ENCODE measurements at places on chromosomes 4 and X.
A peak's percentile ranks its signal among the peaks of the same experiment; 100 is the strongest.

DNA sequence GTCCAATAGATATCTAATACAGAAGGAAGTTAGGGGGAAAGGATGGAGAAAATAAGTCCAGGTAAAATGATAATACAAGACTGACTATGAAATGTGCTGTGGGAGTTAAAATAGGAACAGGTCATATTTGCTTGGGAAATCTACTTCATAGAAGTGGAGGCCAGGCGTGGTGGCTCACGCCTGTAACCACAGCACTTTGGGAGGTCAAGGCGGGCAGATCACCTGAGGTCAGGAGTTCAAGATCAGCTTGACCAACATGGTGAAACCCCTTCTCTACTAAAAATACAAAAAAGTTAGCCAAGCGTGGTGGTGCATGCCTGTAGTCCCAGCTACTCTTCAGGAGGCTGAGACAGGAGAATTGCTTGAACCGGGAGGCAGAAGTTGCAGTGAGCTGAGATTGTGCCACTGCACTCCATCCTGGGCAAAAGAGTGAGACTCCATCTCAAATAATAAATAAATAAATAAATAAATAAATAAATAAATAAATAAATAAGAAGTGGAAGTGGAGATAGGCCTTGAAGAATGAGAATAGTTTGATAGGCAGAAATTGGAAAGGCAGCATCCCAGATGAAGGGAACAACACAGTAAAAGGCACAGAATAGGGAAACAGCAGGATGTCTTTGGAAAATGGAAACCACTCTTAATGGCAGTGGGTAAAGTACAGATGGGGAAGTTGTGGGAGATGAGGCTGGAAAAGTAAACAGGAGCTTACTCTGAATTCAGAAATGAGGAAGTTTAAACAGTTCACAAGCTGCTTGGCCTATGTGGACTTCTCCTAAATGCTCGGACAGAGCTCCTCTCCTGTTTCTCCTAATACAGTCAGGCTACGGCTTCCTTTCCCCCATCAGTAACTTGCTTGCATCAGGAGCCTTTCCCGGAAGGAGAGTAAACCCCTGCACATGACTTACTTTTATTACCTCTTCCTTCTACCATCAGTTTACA lies 15.1 kb upstream of the GK start:
- no peak for DNase-seq

DNA sequence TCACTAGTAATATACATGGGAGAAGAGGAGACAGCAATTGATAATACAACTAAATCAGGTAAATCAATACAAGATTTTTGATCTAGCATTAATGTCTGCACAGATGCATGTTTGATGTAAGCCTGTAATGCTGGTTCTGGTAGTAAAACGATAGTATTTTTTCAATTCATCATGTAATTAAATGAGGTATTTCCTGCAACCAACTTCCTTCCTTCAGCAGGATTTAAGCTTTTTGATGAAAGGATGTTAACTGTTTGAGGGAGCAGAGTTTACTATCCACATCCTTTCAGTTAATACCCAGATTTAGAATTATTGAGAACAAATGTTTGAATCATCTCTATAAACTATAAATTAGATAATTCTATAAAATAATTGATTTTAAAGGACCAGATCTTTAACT lies 31.4 kb upstream of the NFKB1 start:
- no peak for DNase-seq

- no peak for DNase-seq
Measured at GRCh38 chr4:35325908-35326453, 918.3 kb downstream of the ARAP2 start.

DNA sequence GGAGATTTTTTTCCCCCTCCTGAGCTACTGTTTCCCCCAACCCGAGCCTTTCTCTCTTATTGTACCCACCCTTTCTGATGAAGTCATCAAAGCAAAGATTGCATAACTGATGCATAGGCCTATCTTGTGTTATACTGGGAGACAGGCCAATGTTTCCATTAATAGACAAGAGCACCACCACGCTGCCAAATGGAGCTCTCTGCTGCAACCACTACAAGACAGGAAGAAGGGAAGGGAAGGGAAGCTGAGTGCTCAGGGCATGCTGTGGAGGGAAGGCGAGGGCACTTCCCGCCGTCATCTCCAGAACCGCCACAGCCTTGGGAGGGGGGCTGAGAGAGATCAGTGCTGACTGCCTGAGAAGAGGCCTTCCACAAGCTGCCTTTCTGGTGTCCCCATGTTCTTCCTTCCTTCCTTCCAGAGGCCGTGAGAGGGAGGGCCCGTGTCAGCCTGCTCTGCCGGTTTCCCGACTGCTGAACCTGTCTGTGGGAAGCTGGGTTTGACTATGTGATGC lies 75.0 kb downstream of the MGST2 start:
- peak; percentile 79 for DNase-seq

DNA sequence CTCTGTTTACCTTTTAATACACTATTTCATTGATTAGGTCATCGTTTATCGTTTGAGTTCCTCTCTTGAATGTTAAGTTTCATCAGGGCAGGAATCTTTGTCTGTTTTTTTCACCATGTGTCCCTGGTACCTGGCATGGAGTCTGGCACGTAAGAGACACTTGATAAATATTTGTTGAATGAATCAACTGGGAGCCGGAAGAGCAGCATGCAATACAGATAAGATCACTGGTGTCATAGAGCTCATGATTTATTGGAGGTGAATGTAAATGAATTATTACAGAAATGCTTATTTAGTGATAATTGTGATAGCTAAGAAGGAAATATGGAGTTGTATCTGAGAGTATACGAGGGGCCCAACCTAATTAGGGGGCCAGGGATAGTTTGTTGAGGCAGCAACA lies 62.8 kb downstream of the UCHL1 start:
- DNase-seq = no peak

DNA sequence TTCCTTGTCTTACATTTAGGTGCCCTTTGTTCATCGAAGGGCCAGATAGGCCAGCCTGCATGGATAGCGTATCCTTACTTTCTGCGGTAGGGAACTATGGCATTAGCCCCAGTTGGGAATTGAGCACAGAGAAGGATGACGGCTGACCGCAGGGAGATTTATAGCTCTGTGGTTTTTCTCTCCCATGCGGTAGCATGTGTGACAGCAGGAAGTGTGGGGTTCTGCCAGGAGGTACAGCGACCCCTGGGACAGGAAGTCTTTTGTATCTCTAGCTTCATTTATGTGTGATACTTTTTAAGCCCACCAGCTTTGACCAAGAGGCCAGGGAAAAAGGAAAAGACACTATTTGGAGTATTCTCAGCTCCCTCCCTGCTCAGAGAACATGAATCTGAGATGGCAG lies 33.1 kb downstream of the GAB3 start:
- DNase-seq = no peak

- no peak for DNase-seq
Measured at GRCh38 chr4:140654495-140654814, 85.7 kb upstream of the UCP1 start.

DNA sequence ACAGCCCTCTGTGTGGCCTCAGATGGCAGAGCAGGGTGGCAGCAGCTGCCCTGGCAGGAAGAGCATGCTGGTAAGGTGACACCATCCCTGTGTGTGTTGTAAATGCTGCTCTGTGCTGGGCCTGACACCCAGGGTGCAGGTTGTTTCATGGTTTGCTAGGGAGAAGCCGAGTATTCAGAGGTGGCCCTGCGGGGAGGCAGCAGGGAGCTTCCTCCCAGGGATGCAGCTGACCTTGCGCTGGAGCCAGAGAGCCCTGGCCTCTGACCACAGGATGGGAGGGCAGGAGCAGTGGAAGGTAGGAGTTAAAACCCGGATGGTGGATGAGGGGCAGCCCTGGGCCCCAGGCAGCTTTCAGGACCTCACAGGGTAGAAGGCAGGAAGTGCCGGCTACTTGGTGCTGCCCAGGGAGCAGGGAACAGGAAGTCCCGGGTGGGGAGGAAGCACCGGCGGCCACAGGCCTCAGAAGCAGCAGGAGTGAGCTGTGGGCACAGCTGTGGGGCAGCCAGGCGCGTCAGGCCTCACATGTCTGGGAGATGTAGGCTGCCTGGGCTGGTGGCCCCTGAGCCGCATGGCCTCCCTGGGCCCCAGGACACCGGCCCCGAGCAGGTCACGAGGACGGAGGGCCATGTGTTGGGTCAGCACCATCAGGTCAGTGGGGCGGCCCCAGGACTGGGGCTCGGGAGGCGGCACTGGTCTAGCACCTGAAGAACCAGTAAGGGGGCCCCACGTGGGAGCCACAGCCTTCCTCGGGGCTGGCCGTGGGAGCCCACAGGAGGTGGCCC lies 19.1 kb downstream of the SH3BP2 start:
- peak; percentile 58 for DNase-seq

DNA sequence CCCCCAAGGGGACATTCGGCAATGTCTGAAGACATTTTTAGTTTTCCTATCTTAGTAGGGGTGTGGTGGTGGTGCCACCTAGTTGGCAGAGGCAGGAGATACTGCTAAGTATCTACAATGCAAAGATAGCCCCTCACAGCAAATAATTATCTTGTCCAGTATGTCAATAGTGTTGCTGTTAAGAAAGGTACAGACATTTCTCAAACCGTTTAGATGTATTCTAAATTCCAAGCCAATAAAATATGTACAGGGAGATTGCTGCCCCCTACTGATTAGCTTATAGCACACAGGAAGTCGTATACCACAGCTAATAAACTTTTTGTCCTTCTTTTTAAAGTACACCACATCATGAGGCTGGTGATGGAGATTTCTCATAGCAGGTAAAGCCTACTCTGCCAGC lies 260.5 kb downstream of the TMA16 start:
- no peak for DNase-seq

GRCh38 chr4:48133669-48134068 lies 381 bp downstream of the TXK start:
- no peak for DNase-seq

DNA sequence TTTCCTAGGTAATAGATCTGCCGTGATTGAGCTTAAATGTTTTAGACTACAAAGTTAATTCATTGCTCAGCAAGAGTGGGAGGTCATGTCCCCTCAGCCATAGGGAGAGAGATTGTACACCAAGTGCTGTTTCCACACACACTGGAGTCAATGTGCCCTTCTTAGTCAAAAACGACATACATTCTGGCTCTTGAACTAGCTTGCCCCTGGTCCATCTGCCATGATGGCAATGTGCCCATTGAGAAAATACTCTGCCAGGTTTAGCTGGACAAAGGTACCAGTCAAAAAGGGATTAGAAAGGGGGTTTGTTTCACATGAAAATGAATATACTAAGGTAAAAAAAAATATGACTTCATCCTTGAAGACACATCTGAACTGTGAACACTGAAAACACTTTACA lies 377.1 kb upstream of the ADGRL3 start:
- DNase-seq = no peak

- no peak for DNase-seq
Measured at GRCh38 chrX:136395271-136395670, 92.5 kb upstream of the BRS3 start.

GRCh38 chr4:80948995-80949394 lies 81.5 kb upstream of the BMP3 start:
- no peak for DNase-seq

DNA sequence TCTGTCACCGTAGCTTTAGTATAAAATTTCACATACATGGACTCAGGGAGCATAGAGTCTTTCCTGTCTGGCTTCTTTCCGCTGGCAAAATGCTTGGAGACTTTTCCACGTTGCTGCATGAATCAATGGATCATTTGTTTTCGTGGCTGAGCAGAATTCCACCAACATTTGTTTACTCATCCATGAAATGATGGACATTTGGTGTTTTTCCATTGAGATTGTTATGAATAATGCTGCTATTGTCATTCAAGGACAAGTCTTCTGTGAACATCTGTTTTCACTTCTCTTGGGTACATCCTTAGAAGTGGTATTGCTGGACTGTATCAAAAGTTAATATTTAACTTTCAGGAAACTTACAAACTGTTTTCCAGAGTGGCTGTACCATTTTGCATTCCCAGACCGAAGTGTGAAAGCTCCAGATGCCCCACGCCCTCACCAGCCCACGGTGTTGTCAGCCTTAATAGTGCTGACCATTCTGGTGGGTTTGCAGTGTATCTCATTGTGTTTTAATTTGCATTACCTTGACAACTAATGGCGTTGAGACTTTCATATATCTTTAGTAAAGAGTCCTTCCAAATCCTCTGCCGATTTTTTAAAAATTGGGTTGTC lies 5.8 kb upstream of the TMEM271 start:
- DNase-seq = no peak

DNA sequence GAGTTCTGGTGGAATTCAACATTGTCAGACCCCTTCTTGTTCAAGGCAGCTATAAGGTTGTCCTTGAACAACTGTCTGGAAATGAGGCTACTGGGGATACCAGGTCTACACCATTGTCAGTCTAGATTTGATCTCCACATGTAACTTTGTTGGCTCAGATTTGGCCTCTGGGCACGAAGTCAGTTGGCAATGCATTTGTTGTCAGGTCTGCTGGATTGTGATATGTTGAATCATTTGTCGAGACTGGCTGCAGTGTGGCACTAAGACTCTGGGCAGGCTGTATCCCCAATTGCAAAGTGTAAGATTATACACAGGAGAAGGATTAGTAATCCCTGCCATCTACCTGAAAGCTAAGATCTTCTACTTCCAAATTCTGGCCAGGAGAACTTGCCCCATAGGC lies 26.5 kb downstream of the ZNF81 start:
- no peak for DNase-seq

GRCh38 chr4:93831716-93832496 lies 3.4 kb downstream of the ATOH1 start:
- no peak for DNase-seq

DNA sequence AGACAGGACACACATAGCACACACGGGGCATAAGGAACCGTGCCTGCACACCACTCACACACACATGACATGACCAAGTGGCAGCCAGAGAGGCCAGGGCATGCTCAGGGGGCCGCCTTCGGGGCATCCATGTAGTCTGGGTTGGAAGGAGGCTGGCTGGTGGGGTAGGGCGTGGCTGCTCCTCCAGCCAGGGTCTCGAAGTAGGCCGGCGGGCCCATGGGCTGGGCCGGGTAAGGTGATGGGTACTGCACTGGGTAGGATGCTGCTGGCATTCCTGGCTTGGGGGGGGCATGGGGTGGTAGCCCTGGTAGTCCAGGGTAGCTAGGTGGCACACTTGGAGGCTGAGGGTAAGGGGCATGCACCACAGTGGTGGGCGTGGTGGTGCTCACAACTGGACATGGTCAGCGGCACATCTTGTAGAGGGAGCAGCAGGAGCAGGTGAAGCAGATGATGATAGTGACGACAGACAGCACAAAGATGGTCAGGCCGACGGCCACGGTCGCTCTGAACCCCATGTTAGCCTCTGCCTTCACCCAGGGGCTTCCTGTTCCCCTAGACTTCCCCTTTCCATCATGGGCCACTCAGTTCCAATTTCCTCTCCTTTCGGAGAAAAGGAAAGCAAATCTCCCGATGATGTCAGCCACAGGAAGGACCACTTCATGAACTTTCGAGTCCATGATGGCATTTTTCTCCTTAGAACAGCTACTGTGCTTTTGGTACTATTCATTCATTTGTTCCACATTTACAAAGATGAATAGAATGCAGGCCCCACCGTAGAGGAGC lies 10.9 kb upstream of the DDX3X start:
- no peak for DNase-seq

GRCh38 chr4:3227878-3228675 lies 20.9 kb upstream of the MSANTD1 start:
- no peak for DNase-seq

GRCh38 chr4:5632571-5632970 lies 75.8 kb downstream of the EVC2 start:
- DNase-seq = no peak

GRCh38 chr4:54784161-54784671 lies 126.5 kb downstream of the KIT start:
- DNase-seq = peak; percentile 96

GRCh38 chrX:39822133-39822748 lies 275.5 kb downstream of the BCOR start:
- no peak for DNase-seq

- DNase-seq = peak; percentile 61
Measured at GRCh38 chrX:13791559-13791958, 25.3 kb downstream of the GPM6B start.
